Naive thymus-derived CD4-positive, alpha-beta T cell (primary cell): ENCODE measurements at places on chromosomes 3 and 15.

- DNase-seq = no peak
These were observed 630 bp downstream of the KIF15 start for GRCh38 chr3:44762170-44762677.

DNA sequence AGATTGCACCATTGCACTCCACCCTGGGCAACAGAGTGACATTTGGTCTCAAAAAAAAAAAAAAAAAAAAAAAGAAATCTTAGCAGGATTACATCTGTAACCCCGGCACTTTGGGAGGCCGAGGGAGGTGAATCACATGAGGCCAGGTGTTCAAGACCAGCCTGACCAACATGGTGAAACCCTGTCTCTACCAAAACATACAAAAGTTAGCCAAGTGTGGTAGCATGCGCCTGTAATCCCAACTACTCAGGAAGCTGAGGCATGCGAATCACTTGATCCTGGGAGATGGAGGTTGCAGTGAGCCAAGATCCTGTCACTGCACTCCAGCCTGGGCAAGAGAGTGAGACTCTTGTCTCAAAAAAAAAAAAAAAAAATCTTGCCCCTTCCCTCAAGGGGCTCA is 40.4 kb downstream of the LIPC start:
- no peak for DNase-seq

DNA sequence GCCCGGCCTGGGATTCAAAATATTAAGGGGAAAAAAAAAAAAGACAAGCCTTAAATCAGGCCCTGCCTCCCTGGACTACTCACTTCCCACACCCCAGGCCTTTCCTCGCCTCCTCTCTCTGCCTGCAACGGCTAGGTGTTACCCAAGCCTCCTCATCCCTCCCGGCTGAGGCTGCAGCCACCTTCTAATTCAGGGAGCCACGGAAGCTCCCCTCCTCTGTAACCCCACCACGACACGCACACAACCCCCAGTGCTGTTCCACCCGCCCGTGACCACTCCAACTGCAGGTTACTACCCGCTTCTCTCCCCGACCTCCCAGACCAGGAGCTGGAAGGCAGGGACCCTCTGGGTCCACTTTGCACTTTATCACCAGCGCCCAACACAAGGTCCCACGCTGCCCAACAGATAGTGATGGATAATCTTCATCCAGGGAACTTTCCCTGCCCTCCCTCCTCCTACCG is 936 bp downstream of the KIF7 start:
- no peak for DNase-seq

DNA sequence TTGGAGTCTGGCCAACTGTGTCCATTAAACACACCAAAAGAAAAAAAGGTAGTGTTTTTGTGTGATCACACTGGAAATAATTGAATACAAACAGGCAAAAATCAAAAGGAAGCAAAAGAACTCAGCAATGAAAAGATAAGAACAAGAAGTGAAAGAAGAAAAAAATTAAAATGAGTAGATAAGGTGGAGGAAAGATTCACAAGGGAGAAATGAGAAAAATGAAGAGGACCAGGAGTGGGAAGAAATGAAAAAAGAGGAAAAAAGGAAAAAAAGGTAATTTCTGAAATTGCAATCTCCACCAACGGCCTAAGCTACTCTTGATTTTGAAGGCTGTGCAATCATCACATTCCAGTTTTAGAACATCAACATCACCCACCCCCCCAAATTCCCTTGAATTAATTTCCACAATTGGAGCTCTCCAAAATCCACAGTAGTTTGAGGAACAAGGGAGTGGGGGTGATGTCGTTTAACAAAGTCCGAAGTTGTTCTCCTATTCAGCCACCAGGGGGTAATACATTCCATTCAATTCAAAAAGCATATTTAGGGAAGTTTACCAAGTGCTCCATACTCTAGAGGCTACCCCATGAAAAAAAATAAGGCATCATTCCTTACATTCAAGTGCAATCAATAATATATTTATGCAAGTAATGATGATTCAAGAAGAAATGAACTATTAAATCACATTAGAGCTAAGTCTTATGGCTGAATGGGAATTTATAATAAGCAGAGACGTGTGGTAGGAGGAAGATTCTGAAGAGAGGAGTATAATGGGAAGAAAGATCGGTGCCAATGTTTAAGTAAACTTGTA is 37.4 kb downstream of the ZNF860 start:
- peak; percentile 34 for DNase-seq

DNA sequence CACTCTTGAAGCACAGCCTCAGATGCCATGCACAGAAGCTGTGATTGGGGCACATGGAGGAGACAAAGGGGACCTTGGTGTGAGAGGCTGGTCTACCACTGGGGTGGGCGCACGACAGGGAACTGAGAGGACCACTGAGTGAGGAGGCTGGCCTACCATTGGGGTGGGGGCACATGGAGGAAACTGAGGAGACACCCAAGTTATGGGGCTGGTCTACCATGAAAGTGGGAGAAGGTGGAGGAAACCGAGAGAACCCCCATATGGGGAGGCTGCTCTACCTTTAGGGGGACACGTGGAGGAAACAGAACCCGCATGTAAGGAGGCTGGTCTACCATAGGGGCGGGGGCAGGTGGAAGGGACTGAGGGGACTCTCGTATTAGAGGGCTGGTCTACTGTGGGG is 153.4 kb downstream of the FBLN2 start:
- DNase-seq = no peak
